ENCODE measurements at places on chromosomes 3 and 15.

GRCh38 chr15:47755941-47756340, 38.6 kb downstream of the SEMA6D start:
- DNase-seq = no peak

DNA sequence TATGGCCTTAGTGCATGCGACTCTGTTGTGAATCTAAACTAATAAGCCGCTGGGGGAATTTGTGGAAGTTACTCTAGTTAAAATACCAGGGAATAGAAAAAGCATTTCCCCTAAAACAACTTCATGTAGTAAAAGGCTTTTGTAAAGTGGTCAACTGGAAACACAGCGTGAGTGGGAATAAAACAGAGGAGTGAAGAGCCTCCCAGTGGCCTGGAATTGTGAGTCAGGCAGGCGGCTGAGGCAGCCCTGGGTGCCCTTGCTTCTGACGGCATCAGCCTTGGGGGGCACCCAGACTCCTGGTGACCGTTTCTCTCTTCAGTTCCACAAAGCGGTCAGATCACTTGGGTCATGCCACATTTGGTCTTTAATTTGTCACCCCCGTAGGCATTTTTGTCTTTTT, 108.4 kb downstream of the GHSR start:
- DNase-seq = no peak

GRCh38 chr3:171956705-171957104, 82.7 kb upstream of the FNDC3B start:
- DNase-seq = no peak

DNA sequence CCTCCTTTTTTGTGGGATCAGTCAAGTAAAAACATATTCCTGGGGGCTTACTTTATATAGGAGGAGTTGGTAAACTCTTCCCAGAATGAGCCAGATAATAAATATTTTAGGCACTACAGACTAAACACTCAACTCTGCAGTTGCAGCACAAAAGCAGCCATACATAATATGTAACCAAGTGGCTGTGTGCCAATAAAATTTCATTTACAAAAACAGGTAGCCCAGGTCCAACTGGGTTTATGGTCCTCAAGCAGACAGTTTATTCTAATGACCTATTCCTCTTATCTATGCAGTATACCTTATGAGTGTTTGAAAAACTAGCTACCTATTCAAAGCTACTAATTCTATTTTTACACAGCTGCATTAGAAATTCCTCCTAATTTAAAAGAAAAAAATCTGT, 61.8 kb downstream of the FAIM start:
- no peak for DNase-seq

DNA sequence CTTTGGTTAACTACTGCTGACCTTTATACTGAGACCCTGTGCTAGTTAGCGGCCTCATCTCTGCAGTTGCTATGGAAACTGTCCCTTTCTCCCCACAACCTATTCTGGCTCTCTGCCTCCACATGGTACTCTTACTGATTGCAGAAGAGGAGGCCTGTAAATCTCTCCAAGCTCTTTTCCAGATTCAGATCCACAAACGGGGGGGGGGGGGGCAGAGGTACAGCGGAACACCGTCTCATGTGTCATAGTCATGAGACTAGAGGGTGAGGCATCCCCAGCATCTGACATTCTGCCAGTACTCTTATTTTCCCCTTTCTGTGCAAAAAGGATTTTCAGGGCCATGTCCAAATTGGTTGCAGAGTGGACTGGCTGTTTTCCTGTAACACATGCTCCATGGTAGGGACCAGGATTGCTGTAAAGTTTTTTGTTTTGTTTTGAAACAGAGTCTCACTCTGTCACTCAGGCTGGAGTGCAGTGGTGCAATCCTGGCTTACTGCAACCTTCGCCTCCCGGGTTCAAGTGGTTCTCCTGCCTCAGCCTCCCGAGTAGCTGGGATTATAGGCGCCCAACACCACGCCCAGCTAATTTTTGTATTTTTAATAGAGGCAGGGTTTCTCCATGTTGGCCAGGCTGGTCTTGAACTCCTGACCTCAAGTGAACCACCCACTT, 8.3 kb upstream of the MAP1A start:
- no peak for DNase-seq

GRCh38 chr3:9673082-9673481, 23.8 kb downstream of the MTMR14 start:
- DNase-seq = no peak

- DNase-seq = no peak
Measured at GRCh38 chr3:32897001-32897601, 54.3 kb upstream of the CCR4 start.

DNA sequence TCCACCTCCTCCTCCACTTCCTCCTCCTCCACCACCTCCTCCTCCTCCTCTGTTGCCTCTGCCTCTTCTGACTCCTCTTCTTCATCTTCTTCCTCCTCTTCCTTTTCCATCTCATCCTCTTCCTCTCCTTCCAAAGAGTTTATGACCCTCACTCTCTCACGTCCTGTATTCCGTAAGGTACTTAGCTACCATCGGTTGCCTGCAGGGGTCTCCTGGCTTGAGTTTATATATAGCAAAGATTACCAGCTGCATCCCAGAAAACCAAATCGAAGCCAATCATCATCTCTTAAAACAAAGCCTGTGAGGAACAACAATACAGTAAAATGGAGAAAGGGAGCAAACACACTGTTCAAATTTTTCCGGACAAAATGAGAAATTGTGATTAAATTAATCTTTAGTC, 317.4 kb downstream of the C3orf38 start:
- no peak for DNase-seq

DNA sequence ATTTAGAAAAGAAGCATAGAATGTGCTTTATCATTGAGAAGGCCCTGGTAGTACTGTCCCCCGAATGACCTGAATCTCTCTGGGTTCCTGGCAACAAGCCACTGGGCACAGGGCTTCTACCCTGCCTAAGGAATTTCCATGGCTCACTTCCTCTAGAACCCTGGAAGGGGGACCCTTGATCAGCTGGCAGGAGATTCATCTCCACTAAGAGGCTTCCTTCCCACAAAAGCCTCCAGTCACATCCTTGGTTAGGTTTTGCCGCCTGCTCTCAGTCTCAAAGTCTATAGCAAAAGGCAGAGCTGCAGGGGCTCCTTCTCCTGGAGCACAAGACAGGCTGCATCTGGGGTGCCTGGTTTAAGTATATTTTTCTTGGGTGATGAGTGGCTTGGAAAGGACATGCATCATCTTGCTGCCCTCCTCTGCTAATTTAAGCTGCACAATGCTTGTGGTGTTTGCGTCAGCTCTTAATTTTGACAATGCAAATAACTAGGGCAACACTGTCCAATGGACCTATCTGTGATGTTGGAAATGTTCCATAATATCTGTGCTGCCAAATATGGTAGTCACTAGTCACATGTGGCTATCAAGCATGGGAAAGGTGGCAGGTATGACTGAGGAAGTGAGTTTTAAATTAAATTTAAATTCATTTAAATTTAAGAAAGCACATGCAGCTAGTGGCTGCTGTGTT, 33.4 kb upstream of the RARRES1 start:
- no peak for DNase-seq

GRCh38 chr3:141229132-141229531, 2.5 kb upstream of the PXYLP1 start:
- no peak for DNase-seq

DNA sequence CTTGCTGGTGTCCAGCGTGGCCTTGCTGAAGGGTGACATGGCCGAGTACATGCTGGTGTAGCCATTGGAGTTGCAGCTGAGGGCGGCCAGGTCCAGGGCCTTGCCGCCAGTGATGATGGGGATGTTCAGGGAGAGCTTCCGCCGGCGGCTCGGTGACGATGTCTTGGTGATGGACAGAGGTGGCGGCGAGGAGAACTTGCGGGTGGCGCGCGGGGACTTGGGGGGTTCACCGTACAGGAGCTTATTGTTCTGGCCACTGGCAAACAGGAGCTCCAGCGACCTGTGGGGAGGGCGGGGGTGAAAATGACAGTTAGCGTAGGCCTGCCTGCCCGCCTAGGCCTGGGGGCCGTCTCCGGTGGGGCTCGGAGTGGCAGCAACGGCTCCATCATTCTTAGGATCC, 59.0 kb upstream of the CTSH start:
- DNase-seq = no peak

DNA sequence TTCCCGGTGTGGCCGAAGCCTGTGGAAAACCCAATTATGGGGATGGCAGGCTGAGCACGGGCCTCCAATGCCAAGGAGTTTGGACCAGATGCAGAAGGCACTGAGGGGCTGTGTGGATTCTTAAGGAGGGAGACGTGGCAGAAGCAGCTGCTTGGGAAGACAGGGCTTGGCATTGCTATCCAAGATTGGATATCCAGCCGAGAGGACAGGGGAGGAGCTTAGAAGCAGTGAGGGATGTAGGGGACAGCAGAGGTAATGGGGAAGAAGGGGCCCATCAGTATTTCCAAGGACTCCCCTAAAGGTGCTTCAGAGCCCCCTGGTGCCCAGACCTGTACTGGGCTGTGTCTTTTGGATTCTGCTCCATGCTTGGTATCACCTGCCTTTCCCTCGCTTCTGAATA, 112.8 kb upstream of the TLE3 start:
- DNase-seq = no peak

- no peak for DNase-seq
Measured at GRCh38 chr3:55453886-55454496, 33.1 kb downstream of the WNT5A start.

- no peak for DNase-seq
Measured at GRCh38 chr15:73357999-73358665, 10.6 kb downstream of the HCN4 start.

DNA sequence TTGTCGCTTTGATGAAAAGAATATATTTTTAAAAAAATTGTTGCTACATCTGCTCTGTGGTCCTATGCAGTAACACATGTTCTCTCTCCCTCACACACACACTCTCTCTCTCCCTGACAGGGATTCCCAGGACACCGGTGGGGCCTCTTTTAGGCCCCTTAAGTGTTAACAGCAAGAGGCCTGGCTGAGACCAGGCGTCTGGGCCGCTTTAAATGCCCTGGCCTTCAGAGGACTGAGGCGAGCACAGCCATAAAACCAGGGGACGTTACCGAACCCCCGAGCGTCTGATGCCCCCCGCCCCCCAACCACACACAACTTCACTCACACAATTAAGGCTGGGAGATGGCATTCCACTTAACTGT, 1.7 kb downstream of the BNC1 start:
- no peak for DNase-seq

GRCh38 chr3:171648069-171648468, 162.2 kb downstream of the PLD1 start:
- DNase-seq = no peak

GRCh38 chr3:66816090-66816761, 181.9 kb upstream of the KBTBD8 start:
- DNase-seq = no peak

GRCh38 chr3:15148614-15149013, 49.7 kb upstream of the RBSN start:
- no peak for DNase-seq

- DNase-seq = no peak
Measured at GRCh38 chr3:151121016-151121415, 35.6 kb downstream of the MED12L start.

- no peak for DNase-seq
Measured at GRCh38 chr15:22815766-22816165, 22.7 kb upstream of the NIPA2 start.

- DNase-seq = no peak
Measured at GRCh38 chr3:85170646-85171045, 211.9 kb downstream of the CADM2 start.

DNA sequence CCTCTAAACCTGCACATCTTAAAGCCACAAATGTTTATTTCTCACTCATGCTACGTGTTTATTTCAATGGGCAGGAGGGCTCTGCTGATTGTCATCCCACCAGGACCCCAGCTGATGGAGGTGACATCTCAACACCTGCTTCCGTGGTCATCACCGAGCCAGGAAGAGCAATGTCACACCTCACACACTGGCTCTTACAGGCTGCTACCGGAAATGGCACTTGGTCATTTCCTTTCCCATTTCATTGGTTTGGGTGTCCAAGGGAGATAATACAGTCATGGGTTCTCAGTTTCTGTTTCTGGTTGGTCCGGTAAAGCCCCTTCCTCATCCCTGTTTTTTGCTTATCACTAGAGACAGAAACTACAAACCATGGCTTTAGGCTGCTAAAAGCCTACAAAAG, 41.9 kb downstream of the ABHD2 start:
- DNase-seq = no peak

GRCh38 chr3:28844298-28845005, 436.4 kb upstream of the RBMS3 start:
- no peak for DNase-seq

DNA sequence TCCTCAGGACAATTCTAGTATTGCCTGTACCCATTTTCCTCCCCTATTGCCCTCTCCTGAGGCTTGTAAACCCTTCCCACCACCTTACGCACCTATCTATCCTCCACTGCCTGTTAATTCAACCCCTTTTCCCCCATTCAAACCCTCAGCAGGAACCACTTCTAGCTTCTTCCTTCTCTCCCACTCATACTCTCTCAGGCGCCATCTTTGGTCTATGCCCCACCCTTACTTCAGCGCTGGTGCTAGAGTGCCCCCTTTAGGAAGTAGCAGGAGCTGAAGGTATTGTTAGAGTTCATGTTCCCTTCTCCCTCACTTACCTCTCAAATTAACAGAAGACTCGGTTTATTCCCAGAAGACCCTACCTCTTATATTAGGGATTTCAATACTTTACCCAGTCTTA, 121.8 kb upstream of the NLGN1 start:
- DNase-seq = no peak

DNA sequence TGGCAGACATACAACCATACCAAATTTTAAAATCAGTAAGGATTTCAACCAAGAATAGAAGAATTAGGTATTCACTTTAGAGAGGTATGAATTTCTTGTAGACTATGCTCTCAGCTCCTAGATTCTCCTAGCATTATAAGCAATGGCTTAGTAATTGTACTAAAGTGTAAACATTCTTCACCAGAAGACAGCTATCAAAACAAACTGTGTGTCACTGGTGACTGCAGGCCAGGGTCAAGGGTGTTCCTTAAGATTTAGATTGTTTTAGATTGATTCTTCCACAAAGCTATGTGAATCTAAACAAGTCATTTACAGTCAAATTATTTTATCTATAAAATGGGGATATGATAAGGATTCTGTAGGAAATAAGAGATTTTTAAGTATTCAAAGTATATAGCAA, 23.1 kb upstream of the GP5 start:
- no peak for DNase-seq

- no peak for DNase-seq
Measured at GRCh38 chr3:55246033-55246432, 241.1 kb downstream of the WNT5A start.

DNA sequence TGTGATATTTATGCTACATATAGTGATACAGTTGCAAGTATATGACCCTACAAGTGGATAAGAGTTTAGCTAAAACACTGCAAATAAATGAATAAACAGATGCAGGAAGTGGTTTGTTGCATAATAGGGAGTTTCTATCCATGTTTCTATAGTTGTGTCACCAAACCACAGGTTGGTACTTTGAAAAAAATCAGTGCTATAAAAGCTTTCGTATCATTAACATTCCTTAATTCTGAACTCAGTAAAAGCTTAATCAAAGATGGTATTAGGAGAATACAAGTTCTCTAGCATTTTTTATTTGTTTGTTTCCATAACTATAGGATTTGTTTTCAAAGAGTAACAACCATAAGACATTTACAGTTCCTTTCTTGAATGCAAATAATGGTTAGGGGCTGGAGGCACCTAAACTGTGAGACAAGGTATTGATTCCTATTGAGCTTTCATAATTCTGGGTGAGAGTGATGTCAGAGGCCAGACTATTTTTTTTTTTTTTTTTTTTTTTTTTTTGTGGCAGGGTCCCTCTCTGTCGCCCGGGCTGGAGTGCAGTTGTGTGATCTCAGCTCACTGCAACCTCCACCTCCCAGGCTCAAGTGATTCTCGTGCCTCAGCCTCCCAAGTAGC, 29.6 kb downstream of the CPOX start:
- DNase-seq = no peak

All from activated naive CD4-positive, alpha-beta T cell treated with Interleukin-2 at 50 U/mL for 16 hours (primary cell).